ENCODE measurements at places on chromosomes 6 and 20.

DNA sequence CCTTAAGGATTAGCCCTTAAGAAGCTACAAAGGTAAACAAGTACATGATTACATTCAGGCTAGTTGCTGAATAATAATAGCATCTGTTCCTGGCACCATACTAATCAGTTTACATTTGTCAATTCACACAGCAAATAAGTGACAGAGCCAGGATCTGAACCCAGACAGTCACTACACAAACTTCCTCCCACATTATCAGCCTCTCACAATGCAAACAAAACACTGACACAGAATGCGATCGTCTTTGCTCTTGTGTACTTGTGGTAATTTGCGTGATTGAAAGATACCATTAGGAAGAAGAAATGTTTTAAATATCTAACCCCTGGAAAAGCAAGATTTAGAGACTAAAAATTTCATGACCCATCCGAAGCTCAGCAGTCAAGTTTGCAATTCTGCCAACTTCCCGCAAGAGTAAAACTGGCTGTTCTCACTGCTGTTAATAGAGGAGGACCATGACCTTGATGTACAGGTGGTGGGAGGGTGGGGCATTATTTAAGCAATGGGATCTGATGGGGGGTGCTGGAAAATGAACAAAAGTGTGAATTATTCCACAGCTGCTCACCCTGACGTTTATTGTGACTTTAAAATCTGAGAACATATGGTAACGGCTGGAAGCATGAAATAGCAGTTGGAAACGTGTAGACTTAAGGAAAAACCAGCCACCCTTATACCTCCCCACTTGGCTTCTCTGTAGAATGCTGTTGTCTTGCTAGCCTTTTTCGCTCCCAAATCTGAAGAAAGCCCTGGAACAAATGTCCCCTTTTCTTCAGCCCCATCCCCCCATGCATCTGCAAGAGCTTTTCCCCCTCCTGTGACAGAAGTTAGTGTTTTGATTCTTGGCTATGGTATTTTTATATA, 95.3 kb upstream of the ARMC2 start:
- no peaks in the 10 kb centered on the region for H3K27me3 ChIP-seq
- peaks cover 4% of the 10 kb centered on the region for H3K4me1 ChIP-seq
- no peak for DNase-seq
- H3K4me3 ChIP-seq = no peak overlapping the region
- no peaks in the 10 kb centered on the region for H3K36me3 ChIP-seq
- H3K27ac ChIP-seq = no peak overlapping the region

- peak; percentile 9 for DNase-seq
- no peaks in the 10 kb centered on the region for H3K36me3 ChIP-seq
- H3K4me3 ChIP-seq = no peak overlapping the region
- H3K27me3 ChIP-seq = peaks cover 46% of the 10 kb centered on the region
These were observed 43.7 kb upstream of the GABRR1 start for GRCh38 chr6:89260832-89261231.

- H3K27ac ChIP-seq = no peak overlapping the region
- H3K36me3 ChIP-seq = no peaks in the 10 kb centered on the region
- H3K4me1 ChIP-seq = peaks cover 22% of the 10 kb centered on the region
- H3K4me3 ChIP-seq = no peak overlapping the region
- DNase-seq = peak; percentile 14
These were observed 10.4 kb upstream of the BFSP1 start for GRCh38 chr20:17541596-17541995.

DNA sequence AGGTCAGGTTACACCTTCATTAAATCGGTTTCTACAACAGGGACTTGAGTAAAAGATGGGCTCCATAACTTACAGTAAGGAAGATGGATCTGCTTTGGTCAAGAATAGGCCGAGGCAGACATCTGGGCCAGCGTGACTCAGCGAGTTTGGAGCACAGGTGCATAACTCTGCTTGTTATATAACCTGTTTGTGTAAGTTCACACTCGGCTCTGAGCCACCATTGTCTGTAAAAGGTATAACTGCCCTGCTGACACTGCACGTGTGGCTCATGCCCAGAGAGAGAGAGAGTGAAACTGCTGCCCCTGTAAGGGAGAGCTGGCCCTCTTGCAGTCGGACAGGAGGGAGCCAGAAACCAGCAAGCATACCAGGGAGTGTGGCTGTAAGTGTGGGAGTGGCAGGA, 737.9 kb upstream of the SLC35B3 start:
- DNase-seq = no peak
- H3K27ac ChIP-seq = no peak overlapping the region
- H3K4me3 ChIP-seq = no peak overlapping the region
- no peaks in the 10 kb centered on the region for H3K36me3 ChIP-seq

- H3K4me3 ChIP-seq = no peak overlapping the region
- H3K4me1 ChIP-seq = peaks cover 10% of the 10 kb centered on the region
- H3K27ac ChIP-seq = no peak overlapping the region
- no peak for DNase-seq
- no peaks in the 10 kb centered on the region for H3K27me3 ChIP-seq
These were observed 62.6 kb downstream of the RIN2 start for GRCh38 chr20:19820555-19821211.

DNA sequence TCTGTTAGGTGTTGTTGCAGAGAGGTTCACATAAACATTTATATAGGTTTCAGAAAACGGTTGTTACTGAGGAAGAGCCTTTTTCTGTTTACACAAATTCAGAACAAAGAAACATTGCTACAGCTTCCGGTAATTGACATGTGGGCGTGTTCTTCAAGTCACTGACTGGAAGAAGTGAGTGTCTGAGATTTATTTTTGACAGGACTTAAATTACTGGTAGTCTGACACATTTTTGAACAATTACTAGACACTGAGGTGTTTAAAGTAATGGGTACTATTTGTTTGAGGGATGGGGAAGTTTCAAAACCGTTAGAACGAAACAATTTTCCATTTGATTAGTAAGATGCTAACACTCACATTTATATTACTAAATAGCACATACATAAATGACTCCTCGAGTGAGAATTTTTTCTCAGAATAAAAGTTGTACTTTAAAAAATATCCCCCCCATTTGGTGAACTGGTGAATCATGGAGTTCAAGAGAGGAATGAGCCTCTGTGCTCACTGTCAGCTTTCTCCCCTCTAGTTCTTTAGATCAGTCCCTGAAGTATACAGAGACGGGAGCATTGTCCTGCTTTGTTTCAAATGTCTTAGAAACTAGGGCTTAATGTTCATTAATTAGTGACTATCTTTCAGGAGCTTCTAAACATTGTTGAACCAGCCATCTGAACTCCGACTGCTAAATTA, 98.7 kb downstream of the TSHZ2 start:
- no peaks in the 10 kb centered on the region for H3K36me3 ChIP-seq
- H3K27me3 ChIP-seq = no peaks in the 10 kb centered on the region
- DNase-seq = peak; percentile 61
- no peak overlapping the region for H3K4me3 ChIP-seq
- H3K27ac ChIP-seq = no peak overlapping the region

- no peaks in the 10 kb centered on the region for H3K27me3 ChIP-seq
- no peak overlapping the region for H3K27ac ChIP-seq
- DNase-seq = peak; percentile 28
- no peaks in the 10 kb centered on the region for H3K4me1 ChIP-seq
- no peak overlapping the region for H3K4me3 ChIP-seq
These were observed 57.4 kb downstream of the SLC24A3 start for GRCh38 chr20:19269737-19270340.

DNA sequence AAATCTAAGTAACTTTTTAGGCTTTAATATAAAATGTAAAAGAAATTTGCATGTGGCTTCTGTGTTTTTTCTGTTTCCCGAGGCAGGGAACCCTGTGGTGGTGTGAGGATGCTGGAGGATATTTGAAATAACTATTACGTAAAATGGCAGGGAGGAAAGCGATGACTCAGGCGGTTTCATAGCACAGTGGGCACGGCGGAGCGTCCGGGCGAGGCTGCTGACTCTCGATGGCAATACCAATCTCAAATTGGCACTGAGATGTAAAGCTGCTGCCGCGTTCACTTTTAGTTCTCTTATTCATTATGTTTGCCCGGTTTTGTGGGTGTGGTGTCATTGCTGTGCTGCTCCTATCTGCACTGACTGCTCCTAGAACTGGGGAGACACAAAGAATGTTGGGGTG, 254.3 kb downstream of the THBS2 start:
- no peak overlapping the region for H3K4me3 ChIP-seq
- H3K36me3 ChIP-seq = no peaks in the 10 kb centered on the region

DNA sequence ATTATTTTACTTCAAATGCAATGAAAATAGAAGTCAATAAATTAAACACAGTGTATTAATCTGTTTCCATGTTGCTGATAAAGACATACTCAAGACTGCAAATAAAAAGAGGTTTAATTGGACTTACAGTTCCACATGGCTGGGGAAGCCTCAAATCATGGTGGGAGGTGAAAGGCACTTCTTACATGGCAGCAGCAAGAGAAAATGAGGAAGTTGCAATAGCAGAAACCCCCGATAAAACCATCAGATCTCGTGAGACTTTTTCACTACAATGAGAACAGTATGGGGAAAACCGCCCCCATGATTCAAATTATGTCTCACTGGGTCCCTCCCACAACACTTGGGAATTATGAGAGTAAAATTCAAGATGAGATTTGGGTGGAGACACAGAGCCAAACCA, 82.2 kb downstream of the GPR63 start:
- no peak overlapping the region for H3K4me3 ChIP-seq
- no peaks in the 10 kb centered on the region for H3K36me3 ChIP-seq
- no peaks in the 10 kb centered on the region for H3K4me1 ChIP-seq
- no peak for DNase-seq

- H3K4me3 ChIP-seq = no peak overlapping the region
- DNase-seq = no peak
- peaks cover 23% of the 10 kb centered on the region for H3K4me1 ChIP-seq
- no peak overlapping the region for H3K27ac ChIP-seq
These were observed 147.0 kb downstream of the DTNBP1 start for GRCh38 chr6:15515660-15516375.

DNA sequence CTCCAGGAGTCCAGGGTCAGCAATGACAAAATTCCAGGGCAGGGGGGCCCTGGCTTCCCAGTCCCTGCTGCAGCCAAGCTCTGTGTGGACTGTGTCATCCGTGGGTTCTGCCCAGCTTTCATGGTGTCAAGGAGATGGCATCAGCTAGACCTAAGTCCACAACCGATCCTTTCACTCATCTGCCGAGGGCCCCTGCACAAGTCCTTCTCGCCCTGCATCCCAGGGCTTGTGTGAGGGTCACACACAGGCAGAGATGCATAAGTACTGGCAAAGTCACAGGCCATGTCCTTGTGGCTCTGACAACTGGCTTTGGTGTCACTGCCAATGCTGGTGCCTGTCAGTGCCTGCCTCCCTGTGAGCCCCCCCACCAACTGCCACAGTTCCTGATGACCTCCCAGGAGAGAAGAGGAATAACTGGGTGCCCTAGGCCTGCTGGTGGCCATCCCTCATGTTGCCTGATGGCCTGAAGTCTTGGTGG, 181.4 kb upstream of the CST7 start:
- H3K36me3 ChIP-seq = no peaks in the 10 kb centered on the region
- no peaks in the 10 kb centered on the region for H3K27me3 ChIP-seq
- H3K4me3 ChIP-seq = no peak overlapping the region
- no peak overlapping the region for H3K27ac ChIP-seq
- peaks cover 51% of the 10 kb centered on the region for H3K4me1 ChIP-seq
- no peak for DNase-seq

GRCh38 chr6:36958775-36959554, 4.4 kb downstream of the PI16 start:
- no peaks in the 10 kb centered on the region for H3K36me3 ChIP-seq
- peaks cover 5% of the 10 kb centered on the region for H3K27me3 ChIP-seq
- peaks cover 11% of the 10 kb centered on the region for H3K4me1 ChIP-seq

DNA sequence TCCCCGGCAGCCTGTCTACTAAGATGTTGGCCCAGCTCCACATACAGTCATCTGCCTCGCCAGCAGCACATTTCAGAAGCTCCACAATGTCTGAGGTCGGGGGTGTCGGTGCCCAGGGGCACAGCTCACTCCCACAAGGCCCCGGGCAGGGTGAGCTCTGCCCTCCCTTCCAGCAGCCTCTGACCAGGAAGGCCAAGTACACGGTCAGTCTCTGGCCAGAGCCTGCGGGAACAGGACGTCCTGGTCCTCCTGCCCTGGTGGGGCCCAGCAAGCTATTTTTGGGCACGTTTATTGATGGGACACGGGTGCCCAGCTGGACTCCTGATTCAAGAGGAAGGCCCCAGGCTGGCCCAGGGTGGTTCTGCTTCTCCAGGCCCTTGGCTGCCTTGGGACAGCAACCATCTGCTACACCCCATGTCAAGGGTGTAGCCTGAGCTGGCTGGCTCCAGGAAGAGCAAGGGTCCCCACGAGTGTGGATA, 114.9 kb upstream of the PTPN1 start:
- no peak overlapping the region for H3K27ac ChIP-seq
- H3K4me1 ChIP-seq = peaks cover 24% of the 10 kb centered on the region
- no peak overlapping the region for H3K4me3 ChIP-seq
- DNase-seq = peak; percentile 38

DNA sequence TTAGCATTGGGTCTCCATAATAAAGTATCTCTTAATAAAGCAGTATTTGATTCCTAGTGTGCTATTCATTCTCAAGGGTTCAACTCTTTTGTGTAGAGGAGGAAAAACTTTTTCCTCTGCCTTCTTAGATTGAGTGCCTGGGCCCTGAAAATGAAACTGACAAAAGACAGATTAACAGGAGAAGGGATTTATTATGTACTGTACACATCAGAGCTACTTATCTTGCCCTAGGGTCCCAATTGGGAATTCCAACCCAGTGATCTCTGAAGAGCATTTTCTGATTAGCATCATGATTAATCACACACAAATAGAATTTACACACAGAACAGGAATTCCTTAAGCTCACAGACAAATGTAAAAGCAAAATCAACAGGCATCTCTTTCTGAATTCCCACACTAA, 128.9 kb downstream of the CD164 start:
- no peak overlapping the region for H3K27ac ChIP-seq
- H3K4me3 ChIP-seq = no peak overlapping the region
- peaks cover 2% of the 10 kb centered on the region for H3K4me1 ChIP-seq
- no peaks in the 10 kb centered on the region for H3K27me3 ChIP-seq

DNA sequence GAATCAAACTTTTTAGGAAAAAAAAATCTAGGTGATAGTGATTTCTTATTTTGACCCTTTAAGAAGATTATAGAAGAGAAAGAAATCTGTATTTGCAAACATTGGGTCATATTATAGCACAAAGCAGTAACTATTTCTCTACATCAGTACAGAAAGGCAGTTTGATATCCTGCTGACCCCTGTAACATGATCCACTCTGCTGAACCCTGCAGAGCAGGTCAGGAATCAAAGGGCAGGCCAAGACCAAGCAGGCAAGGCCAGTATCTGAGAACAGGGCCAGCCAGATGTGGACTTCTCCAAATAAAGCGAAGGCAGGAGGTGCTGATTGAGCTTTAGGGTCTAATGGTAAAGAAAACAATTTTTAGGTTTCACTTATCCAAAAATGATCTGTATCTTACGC, 239.4 kb downstream of the PTPRK start:
- no peak overlapping the region for H3K4me3 ChIP-seq
- H3K4me1 ChIP-seq = peaks cover 2% of the 10 kb centered on the region
- no peaks in the 10 kb centered on the region for H3K36me3 ChIP-seq
